ENCODE measurements at places on chromosomes 5 and 9.

DNA sequence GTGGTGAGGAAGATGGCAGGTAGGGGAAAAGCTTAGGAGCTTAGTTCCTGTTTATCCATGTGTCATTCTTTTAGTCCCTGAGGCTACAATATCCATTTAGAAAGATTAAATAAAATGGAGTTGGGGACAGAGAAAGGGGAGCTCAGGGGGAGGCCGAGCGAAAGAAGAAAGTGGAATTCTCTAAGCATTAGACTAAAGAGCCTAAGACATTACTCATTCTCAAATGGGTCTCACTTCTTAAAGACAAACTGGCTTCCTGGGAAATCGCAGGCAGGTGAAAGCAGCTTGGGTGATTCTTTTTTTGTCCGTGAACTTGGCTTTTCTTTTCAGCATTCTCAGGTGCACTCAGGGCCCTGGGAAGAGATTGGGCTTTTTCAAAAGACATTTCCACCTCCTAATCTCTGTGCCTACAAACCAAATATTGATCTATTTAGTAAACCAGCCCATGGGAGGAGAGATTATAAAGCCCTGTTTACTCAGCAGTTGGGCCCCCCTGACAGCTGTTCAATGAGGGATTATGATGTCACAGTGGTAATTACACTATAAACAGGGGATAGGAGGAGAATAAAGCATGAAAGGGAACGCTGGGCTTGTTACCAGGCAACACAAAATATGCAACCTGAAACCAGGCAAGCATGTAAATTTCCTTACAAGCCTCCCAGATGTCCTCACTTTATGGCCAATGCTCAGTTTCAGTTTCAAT lies 584.0 kb downstream of the ACTL7B start:
- DNase-seq, result no peak

DNA sequence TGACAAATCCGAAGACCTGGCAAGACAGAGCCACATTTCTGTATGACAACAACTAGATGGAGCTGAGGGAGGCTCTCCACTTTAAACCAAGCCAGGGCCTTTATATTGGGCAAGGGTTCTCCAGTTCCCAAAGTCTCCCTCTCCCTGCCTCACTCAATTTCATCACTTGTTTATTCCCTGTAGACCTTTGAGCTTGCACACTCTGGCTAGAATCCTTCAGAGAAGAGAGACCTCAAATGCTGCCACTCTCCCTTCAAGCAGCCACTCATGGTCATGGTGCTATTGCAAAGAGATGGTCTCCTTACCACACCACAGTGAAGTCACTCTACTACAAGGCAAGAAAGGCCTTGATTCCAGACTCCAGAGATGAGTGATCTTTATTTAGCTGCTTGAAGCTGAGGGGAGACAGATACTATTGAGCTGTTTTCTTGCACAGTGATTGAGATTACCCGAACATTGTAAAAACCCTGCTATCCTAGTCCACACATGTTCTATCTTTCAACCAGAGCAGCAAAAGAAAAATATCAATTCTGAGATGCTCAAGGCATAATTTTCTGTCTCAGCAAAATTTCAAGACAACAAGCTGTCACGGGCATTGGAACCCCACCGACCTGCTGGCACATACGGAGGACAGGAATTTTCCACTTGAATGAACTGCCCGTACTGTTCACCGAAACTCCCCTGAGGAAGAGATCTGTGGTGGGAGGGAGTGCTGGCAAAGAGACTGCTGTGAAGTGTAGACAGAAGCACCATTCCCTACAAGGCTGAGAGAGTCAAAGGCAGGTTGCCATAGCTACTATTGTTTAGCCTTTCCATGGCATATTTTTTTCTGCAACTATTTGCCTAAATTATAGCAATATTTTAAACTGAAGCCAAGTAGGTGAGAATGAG lies 81.1 kb downstream of the CDO1 start:
- no peak for DNase-seq

DNA sequence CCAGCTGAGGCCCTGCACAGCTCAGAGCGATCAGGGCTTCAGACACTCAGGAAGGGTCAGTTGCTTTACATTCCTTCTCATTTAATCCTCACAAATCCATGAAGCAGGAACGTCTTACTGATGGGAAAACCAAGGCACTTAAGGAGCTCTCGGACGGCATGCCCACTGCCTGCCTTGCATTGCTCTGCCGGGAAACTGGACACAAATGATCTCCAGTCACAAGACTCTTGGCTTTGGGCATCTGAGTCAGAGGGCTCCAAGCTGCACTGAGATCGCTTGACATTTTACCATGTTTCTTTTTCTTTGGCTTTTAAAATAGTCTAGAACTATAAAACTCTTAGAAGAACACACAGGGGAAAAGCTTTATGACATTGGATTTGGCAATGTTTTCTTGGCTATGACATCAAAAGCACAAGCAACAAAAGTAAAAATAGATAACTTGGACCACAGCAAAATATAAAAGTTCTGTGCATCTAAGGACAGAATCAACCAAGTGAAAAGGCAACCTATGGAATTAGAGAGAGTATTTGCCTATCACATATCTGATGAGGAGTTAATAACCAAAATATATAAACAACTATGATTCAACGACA lies 43.6 kb upstream of the HRH2 start:
- no peak for DNase-seq

DNA sequence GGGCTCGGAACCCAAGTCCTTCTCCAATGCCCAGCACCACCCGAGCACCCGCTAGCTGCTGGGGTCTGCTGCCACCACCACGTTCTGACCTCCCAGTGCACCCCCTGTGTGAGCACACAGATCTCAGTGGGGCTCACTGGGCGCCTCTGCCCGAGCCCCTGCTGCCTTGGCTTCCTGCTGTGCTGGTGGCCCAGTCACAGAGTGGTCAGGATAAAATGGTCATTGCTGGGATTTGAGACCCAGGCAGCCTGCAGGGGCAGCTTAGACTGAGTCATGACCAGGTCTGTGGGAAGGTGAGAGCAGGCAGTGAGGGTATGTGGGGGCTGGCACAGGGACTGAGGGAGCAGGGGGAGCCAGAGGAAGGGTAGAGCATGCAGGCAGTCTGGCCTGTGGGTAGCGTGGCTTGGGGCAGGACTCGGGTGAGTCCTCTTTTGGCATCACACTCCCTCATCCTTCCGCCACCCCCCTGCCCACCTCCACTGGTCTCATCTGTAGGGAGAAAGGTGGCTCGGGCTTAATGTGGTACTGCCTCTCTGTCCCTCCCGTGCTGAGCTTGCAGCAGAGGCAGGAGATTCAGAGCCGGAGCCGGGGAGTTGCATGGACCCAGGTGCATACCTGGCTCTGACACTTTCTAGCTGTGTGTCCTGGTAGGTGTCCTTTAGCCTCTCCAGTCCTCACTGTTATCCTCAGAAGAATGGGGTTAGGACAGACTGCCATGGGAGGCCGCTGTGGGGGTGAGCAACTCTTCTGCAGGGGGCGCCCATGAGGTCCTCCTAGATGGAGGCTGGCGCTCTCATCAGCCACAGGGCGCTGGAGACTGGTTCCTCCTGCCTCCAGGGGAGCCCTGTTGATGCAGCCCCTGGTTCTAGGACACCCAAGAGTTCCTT lies 32.1 kb downstream of the USP20 start:
- no peak for DNase-seq

DNA sequence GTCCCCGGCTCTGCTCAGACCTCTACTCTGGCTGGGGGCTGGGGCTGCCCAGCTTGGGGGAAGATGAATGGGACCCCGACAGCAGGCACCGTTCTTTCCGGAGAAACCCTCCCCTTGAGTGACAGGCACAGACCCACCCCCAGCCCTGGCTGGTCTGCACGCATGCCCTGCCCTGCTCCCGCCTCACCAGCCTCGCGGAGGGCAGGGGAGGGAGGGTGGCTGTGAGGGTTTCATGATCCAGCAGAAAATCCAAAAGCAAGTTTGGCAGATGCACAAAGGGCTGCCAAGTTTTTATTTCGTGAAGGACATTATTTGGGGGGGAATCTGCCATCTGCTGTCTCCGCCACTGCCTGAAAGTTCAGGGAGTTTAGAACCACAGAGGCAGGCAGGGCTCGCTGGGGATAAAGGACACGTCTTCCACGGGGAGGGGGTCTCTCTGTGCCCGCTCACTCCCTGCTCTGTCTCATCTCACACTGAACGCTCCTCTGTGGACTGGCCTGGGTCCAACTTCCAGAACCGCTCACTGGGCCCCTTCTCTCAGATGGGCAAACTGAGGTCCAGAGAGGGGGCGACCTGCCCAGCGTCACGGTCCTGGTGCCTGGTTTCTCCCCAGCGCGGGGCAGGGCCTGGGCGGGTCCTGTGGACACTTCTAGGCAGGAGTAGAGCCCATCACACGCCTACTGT lies 92.9 kb downstream of the RXRA start:
- DNase-seq, result no peak

All from mesothelial cell of epicardium (in vitro differentiated cells).